ENCODE measurements at places on chromosomes 4 and X.

DNA sequence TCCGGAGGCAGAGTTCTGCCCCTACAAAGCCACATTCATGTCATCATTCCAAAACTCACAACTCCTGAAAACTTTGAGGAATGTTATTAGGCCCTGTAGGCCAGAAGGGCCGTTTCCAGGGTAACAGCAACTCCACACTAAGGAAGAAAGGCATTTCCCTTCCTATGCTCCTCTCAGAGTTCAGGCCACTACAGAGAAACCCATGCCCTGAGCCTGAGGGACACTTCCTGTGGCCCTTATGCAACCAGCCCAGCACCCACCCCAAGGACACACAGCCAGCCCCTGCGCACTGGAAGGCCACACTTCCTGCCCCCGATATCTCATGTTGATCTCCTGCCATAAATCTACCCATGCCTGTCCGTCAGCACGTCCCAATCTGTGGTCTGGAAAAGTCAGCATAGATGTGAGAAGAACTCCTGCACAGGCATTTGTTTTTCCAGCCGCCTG, 289.3 kb downstream of the BCOR start:
- DNase-seq: no peak

DNA sequence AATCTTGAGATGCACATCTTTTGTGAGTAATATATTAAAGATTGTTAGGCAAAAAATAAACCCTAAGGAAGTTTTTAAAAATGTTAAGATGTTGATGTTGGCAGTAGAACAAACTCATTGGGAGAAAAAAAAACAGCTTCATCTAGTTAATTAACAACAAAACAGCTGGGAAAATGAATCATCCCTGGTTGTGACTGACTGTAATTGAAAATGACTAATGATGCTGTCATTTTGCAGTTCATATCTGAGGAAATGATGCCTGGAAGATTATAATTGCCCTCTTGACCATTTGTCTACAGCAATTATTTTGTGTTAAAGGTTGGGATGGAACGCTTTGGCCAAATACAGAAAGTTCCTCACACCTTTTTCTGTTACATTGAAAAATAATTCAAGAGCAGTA, 760.4 kb upstream of the FTHL17 start:
- DNase-seq: no peak

DNA sequence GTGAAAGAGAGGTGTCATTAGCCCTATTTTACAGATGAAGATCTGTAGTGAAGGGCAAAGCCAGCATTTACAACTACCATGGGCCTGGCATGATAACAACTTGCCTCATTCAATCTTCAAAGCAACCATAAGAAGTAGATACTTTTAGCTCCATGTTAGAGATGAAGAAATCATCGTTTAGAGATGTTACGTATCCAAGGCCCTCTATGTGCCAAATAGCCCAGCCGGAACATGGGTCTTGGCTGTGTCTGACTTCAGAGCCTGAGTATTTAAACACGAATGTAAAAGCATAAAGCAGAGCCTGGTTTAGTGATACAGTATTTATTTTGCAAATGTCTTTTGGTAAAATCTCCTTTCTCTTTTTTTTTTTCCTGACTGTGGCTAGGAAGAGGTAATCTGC, 197.1 kb downstream of the RASL11B start:
- no peak for DNase-seq

DNA sequence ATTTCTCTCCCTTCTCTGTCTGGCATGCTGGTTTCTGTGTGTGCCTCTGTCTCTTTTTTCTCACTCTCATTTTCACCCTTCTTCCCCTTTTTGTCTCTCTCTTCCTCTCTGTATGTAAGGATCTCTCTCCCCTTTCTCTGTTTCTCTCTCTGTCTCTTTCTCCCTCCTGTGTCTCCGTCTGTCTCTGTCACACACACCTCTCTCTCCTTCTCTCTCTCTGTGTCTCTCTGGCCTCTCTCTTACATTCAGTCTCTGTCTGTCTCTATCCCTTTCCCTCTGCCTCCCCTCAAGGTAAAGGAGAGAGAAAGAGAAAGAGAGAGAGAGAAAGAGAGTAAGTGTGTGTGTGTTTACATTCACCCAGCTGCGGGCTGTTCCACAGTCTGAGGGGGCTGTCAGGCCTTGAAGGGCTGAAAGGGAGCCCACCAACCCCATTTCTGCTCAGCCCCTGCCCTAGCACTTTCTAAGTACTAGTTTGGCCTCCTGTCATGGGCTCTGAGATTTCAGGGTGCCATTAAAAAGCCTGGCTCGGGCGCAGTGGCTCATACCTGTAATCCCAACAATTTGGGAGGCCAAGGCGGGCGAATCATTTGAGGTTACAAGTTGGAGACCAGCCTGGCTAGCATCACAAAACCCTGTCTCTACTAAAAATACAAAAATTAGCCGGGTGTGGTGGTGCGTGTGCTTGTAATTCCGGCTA, 9.6 kb upstream of the TSPYL2 start:
- no peak for DNase-seq

DNA sequence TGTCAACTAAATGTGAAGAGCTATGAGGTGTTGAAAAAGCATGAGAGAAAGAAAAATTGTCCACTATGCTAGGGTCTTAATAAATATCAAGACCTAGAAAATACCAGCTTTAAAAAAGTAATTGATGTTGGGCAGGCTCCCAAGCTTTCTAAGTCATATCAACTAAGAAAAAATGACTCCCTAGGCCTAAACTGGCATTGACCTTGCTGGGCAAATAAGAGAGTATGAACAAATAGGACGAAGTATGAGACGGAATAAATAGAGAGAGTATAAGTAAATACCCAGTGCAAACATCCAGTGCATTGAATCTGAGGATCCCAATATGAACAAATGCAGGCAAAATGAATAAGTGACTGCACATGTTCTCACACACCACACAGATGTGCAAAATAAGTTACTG, 3.2 kb downstream of the KDR start:
- no peak for DNase-seq

GRCh38 chrX:102339312-102340298, 92.6 kb downstream of the NXF2 start:
- DNase-seq: no peak

GRCh38 chr4:83197555-83198235, 83.2 kb upstream of the PLAC8 start:
- DNase-seq: no peak

DNA sequence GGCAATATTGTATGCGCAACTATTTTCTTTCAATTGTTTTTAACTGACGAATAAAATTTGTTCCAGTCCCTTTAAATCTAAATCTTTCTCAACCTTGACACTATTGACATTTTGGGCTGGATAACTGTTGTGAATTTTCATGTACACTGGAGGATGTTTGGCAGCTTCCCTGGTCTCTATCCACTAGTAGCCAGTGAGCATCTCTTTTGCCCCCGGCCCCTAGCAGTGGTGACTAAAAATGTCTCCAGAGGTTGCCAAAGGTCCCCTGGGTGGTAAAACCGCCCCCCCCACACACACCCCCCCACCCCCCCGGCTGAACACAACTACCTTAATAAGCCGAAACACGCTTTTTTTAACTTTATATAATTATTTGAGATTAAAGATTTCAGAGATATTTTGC, 514 bp downstream of the FANCB start:
- DNase-seq: no peak

- DNase-seq: no peak
Measured at GRCh38 chr4:144894573-144894972, 203.4 kb downstream of the ANAPC10 start.

DNA sequence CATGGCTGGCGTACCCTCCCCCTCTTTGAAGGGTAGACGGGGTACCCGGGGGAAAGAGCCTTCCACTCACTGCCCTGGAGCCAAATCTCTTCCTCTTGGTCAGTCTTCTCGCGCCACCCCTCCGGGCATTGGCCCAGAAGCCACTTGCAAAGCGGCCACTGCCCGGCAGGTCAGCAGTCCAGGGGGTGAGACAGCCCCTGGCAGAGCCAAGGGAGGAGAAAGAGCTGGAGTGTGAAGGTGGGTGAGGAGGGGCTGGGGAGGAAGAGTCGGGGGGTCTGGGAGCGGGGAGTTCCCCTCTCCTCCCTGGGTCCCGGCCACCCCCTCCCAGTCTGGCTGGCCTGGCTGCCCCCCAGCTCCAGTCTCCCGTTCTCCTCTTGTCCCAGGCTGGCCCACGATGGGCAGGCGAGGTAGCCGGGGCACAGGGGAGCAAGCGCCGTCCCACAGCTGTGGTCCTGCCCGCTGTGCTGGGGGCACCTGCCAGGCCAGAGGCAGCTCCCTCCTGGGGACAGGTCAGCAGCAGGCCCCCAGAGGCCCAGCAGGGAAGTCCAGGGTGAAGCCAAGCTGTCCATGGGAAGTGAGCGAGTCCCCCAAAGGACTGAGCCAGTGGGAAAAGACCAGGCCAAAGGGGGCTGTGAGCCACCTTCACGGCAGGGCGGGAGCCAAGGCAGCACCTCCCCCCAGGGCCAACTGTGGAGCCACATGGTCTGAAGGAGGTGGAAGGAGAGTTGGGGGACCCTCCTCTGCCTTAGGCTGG, 21.6 kb upstream of the DUSP9 start:
- no peak for DNase-seq

DNA sequence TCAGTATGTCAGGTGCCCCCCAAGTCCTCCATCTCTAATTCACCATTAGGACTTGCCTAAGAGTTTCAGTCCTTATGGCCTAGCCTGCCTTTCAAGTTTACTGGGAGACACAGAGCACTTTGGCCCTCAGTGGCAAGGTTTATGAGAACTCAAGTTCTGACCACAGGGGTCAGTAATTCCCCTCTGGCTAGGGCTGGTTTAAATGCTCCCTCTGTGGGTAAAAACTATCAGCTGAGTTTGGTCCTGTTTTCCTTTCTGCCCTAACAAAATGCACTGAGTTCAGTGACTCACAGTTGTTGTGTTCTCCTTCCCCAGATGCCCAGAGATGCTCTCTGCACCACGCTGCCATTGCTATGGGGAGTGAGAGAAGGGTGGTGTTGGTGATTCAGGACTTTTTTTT, 163.2 kb downstream of the RELL1 start:
- no peak for DNase-seq

- no peak for DNase-seq
Measured at GRCh38 chr4:2949782-2950125, 13.5 kb downstream of the NOP14 start.

- DNase-seq: no peak
Measured at GRCh38 chr4:163167333-163167626, 590 bp upstream of the NAF1 start.

- DNase-seq: no peak
Measured at GRCh38 chr4:141884070-141884469, 247.7 kb downstream of the IL15 start.

GRCh38 chr4:182486881-182487280, 243.7 kb downstream of the TENM3 start:
- no peak for DNase-seq

- DNase-seq: no peak
Measured at GRCh38 chr4:184313702-184314659, 96.3 kb upstream of the ENPP6 start.

DNA sequence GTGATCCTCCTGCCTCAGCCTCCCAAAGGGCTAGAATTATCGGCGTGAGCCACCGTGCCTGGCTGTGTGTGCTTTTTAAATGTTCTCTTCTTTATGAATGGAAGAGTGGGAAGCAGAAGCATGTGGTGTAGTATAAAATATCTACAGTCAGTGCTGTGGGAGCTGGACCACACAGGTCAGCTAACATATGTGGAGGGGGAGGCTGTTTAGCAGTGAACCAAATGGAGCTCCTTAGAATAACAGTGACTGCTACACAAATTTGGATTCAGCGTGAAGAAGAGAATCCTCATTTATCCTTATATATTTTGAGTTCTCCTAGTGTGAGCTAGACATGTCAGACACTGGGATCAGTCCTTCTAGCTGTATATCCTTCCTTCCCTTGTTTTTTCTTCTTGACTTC, 3.2 kb downstream of the SNX25 start:
- DNase-seq: no peak

DNA sequence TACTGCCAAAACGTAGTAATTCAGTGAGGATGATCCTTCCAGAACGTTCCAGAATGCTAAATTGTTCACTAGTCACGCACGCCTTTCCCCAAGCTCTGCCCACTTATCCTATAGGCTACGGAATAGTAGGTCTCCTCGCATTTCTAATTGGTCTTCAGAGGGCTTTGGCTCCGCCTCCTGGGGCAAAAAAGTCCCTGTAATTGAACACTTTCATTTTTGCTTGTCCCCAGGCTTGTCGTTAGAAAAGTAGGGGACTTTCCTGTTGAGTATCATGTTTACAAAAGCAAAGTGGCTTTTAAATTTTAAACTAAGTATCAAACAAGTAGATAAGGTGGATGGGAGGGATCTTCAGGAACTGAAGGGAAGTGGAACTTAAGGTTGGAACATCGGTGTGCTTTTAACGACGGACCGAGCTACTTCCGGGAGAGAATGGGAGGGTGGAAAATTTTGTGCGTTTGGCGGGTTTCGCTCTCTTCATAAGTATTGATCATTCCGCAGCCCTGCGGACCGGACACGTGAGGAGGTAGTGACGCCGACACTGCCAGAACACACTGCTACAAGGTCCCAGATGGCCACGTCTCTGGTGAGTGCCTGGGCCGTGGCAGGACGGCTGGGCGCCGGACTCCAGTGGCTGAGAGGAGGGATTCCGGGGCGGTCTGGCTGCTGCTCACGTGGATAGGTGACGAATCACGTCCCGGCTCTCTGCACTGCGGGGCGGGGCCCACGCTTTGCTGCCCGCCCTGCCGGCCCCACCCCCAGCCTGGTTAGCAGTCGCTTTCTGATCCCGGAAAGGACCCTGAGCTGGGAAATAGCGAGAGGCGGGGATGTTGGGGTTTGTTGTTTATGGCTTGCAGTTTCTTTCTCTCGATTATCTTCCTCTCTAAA, at the start of gene NXT2:
Gene NXT2 (plus strand): TSS at position 406 of the 885 bp plus-strand sequence. CDS start 163 bp downstream, at position 569.
- peak; percentile 63 for DNase-seq

GRCh38 chr4:114563536-114564315, 34.9 kb upstream of the UGT8 start:
- no peak for DNase-seq

GRCh38 chr4:140781596-140781995, 25.4 kb upstream of the TBC1D9 start:
- DNase-seq: no peak

GRCh38 chrX:56784666-56785065, 55.6 kb downstream of the NBDY start:
- no peak for DNase-seq

GRCh38 chr4:7324651-7325121, 110.0 kb downstream of the PSAPL1 start:
- no peak for DNase-seq

DNA sequence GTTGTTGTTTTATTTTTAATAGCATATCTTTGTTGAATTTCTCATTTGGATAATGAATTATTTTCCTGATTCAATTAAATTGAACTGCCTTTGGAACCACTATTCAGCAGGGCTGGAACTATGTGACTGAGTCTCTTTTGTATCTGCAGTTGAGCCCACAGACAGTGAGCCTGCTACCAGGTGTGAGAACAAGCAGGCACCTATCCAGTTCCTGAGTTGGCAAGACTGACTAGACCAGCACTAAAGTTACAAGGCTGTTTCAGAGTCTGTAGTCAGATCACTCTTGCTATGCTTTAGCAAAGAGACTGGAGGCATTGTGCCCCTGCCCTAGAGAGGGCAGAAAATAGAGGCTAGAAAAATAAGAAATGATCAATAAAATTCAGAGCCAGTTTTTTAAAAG, 237.3 kb upstream of the GRID2 start:
- DNase-seq: no peak
